ENCODE measurements at places on chromosomes 12 and 14.
A peak's percentile ranks its signal among the peaks of the same experiment; 100 is the strongest.

DNA sequence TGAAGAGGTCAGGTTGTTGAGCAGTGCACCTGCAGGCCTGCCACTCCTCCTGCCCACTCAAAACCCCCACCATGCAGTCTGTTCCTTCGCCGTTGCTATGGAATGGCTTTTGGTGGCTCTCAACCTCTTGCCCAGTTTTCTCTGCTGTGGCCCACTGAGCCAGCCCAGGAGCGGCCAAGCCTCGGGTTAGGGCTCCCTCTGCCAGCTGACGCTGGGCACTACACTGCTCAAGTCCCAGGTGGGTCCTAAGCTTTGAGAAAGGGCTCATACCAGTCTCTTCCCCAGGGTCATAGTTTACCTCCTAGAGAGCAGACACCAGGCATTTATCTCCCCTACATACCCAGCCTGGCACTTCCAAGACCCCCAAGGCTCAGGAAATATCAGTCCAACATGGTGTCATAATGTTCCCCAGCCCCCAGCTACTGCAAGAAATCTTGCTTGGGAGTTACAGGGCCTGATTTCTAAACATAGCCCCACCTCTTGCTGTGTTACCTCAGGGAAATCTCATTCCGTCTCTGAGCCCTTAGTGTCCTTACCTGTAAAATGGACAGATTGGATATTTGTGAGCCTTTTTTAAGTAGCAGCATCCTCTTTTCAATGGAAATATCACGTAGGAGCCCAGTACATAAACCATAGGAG lies 59.4 kb downstream of the TSPAN11 start:
- peak; percentile 78 for DNase-seq

GRCh38 chr14:104794631-104794992 lies 936 bp downstream of the AKT1 start:
- DNase-seq, result no peak

DNA sequence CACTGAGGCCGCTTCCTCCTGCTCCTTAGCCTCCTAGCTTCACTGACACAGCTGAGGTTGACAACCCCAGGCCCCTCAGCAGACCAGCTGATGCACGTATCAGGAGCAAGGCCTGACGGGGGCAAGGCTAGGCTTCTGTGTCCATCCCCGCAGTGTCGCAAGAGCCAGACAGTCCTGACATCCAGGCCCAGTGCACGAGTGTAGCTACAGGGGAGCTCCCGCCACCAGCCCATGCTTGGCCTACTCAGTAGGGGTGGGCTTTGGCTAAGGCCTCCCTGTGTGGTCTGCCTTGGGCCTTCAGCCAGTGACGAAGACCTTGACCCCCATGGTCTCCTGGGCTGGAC lies 179.1 kb downstream of the DPF3 start:
- DNase-seq, result no peak

DNA sequence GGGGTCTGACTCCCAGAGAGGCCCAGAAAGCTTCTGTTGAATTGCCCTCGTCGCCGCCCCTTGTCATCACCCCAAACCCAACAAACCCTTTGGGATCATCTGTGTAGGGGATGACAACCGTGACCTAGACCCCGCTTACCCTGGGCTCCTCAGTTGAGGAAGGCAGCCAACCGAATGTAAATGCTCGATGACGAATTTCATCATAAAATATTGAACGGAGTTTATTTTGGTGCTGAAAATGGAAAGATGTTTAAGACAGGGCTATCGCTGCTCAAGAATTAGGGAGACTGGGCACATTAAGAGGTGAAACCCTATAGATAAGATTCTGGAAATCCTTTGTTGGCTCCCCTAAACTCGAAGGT lies 512 bp downstream of the ACTR10 start:
- no peak for DNase-seq

DNA sequence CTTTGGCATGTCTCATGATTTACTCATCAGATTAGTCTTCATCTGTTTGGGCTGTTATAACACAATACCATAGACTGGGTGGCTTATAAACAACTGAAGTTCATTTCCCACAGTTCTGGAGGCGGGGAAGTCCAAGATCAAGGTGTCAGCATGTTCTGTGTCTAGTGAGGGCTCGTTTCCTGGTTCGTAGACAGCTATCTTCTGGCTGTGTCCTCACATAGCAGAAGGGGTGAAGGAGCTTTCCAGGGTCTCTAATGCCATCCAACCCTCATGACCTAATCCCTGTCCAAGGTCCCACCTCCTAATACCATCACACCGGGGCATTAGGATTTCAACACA lies 30.8 kb upstream of the NRDE2 start:
- DNase-seq, result no peak

DNA sequence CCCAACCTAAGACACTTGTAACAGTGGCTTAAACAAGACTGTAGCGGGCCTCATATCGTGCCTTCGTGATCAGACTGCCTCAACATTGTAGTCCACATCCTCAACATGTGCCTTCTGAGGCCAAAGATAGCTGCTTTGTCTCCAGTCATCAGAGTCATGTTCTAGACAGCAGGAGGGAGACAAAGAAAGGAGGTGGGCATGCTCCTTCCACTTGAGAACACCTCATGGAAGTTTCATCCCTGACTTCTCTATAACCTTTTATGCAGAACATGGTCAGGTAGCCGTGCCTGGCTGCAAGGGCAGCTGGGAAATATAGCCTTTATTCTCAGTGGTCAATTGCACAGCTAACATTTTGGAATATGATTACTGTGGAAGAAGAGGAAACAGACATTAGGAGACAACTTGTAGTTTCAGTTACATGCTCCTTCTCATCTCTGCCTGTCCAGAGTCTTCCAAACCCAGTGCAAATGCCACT lies 25.3 kb upstream of the DHRS2 start:
- DNase-seq, result no peak

GRCh38 chr14:91218014-91218413 lies 26.5 kb downstream of the GPR68 start:
- no peak for DNase-seq

DNA sequence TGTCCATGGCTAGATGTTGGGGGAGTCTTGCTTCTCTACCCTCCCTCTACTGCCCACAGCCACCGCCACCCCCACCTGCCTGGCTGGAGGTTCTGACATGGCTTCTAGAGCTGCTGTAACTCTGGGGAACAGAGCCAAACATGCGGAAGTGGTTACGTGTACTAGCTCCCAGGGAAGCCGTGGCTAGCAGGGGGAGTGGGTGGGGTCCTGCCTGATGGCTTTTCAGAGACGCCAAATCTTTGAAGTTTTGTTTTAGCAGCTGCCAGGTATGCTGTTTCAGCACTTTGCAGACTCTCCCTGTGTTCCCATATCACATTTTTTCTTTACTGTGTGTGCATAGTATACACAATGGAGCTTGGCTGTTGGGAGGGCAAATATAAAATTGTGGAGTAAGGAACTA lies 150.3 kb downstream of the TGFB3 start:
- DNase-seq, result peak; percentile 70

- DNase-seq, result no peak
Measured at GRCh38 chr14:79093531-79093930, 923.4 kb downstream of the NRXN3 start.

DNA sequence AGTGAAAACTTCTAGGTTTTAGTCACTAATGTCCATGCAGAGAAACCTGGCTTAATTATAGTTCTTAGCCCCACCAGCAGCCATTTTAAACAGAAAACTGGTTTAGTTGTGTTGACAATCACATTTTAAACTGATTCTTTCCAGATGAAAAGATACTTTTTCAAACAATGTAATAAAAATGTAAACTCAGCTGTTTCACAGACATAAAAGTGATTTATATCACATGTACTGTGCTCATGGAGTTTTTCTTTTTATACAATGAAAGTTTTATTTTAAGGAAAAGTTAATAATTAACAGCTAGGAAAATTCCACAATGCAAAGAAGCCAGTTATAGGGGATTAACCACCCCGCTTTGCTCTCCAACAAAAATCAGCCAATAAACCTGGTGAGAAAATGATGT lies 129.7 kb downstream of the PAX9 start:
- no peak for DNase-seq

- no peak for DNase-seq
Measured at GRCh38 chr12:8453021-8453513, 2.7 kb upstream of the CLEC6A start.

- peak; percentile 17 for DNase-seq
Measured at GRCh38 chr12:49885118-49885517, 18.6 kb downstream of the FAIM2 start.

DNA sequence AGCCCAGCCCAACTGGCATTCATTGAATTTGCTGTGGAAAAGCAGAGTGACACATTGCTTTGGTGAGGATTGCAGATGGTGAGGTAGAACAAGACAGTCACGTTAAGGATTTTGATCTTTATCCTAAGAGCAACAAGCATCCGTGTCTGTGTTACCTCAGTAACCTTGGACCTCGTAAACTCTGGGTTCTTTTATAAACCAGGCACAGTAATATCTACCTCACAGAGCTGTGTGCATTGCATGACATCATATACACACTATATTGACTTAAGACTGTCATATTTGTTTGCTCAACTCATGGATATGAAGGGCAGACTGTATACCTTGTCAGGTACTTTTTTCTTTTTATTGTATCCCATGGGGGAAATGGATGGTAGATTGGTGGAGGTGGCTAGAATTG lies 156.2 kb downstream of the ETV6 start:
- peak; percentile 69 for DNase-seq

- no peak for DNase-seq
Measured at GRCh38 chr12:82408844-82409243, 50.5 kb downstream of the METTL25 start.

- DNase-seq, result no peak
Measured at GRCh38 chr12:46938071-46938678, 112.4 kb upstream of the SLC38A4 start.

DNA sequence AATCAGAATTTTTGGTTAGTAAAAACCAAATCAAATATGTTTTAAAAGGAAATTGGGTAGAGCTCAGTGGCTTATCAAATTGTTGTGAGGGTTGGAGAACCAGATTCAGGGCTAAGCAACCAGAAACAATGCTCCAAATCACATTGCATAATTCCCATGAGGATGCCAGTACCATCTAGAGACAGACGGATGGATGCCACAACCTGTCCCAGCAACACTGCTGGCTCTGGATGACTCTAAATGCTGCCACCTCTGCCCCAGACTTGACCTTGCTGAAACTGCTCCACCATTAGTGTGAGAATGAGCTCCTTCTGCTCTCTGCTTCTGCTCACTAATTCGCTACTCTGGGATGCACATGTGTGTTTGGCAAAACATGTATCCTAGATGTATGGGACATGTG lies 43.9 kb downstream of the FRS2 start:
- no peak for DNase-seq

DNA sequence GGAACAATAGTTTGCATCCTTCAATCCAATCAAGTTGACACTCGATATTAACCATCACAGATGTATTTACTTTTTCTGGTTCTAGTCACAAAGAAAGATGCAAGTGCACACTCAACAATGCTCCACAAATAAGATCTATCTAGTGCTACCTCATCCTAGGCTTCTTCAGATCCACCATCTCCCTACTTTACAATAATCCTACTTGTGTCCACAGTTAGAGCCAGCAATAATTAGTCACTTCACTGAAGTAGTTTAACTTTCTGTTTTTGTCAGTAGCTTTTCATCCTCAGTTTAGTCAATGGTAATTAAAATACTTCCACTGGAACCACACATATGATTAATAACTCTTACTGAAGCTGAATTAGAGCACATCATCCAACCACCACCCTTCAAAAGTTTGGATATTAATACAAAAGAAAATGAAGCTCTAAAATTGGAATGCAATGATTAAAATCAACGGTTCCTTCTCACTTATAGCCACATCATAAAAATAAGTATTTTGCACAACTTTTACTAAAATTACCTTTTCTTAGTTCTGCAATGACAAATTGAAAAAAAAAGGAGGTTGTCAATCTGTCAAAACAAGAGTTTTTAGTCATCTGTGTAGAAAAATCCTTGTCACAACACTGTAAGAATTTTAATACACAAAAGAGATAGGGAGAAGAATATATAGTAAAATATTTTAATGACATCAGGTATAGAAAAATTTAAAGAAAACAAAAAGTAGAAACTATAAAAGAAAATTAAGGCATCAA lies 28.2 kb upstream of the SNRPF start:
- no peak for DNase-seq

DNA sequence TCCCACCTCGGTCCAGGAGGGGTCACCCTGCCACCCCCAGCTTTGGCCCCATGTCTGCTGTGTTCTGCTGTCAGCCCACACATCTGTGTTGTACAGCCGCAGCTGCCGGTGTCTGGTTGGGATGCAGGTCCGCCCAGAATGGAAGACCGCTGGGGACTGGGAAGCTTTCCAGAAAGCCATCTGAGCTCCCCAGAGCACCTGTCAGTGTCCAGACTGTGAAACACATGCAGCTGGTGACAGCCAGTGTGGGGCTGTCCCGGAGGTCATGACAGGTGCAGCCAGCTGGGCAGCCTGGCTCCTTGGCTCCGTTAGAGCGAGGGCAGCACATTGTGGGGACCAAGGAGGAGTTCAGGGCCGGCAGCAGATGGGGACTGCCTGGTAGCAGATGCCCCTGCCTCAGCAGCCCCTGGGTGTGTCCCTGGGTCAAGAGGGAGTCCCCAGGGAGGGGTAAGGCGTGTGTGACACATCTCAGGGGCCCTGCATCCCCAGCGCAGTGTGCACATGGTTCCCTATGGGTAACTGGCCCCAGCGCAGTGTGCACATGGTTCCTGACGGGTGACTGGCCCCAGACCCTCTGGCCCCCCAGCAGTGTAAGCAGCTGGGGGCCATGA lies 16.4 kb downstream of the CEP170B start:
- DNase-seq, result peak; percentile 65

Measured in NCI-H2029 (cell line).